Nucleus accumbens (tissue), 56 donors: ENCODE measurements at places on chromosomes 2 and 18.

- DNase-seq = no peak
These were observed 39.9 kb downstream of the NCK2 start for GRCh38 chr2:105784589-105784988.

DNA sequence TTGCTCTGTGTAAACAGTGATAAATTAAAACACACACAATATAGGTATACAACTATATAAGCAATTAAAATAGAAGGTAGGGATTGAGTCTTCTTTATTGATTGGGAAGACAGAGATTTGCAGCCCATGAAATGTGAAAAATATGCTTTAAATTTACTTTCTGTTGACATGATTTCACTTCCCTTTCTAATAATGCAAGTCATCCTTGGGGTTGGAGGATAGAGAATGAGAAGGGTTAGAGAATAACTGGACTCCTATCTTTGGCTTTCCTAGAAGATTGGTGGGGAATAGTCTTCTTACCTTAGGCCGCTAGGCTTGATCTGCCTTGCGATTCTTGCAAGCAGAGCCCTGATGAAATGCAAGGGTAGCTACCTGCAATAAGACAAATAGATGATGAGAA is 339.8 kb downstream of the NYAP2 start:
- no peak for DNase-seq

GRCh38 chr2:237447496-237447895 is 33.5 kb upstream of the COL6A3 start:
- DNase-seq = no peak

GRCh38 chr2:234587341-234588053 is 90.6 kb upstream of the ARL4C start:
- no peak for DNase-seq

GRCh38 chr2:234415706-234416105 is 81.2 kb downstream of the ARL4C start:
- no peak for DNase-seq

- no peak for DNase-seq
These were observed 61.0 kb upstream of the EPB41L3 start for GRCh38 chr18:5604778-5605177.

DNA sequence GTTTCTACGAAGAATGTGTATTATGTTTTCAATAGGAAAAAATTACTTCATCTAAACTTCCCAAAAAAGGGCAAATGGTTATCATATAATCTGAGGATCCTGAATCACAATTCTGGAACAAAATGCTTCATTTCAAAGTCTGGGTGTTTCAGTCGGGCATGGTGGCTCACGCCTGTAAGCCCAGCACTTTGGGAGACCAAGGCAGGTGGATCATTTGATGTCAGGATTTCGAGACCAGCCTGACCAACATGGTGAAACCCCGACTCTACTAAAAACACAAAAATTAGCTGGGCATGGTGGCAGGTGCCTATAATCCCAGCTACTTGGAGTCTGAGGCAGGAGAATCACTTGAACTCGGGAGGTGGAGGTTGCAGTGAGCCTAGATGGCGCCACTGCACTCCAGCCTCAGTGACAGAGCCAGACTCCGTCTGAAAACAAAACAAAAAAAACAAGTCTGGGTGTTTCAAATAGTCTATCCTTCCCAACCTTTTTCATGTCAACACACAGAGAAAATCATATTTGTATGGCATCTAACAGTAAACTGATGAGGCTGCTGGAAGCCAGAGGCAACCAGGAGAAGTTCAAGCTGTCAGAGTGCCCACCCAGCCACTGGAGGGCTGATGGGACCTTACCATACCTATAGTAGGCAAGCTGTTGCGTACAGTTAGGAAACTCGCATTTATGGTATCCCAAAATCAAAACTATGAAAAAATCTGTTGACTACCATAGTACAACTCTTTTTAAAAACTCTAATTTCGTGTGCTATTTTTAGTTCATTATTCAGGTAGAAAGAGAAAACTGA is 14.6 kb downstream of the NBAS start:
- DNase-seq = no peak

GRCh38 chr2:107932488-107932887 is 53.8 kb upstream of the SLC5A7 start:
- no peak for DNase-seq

DNA sequence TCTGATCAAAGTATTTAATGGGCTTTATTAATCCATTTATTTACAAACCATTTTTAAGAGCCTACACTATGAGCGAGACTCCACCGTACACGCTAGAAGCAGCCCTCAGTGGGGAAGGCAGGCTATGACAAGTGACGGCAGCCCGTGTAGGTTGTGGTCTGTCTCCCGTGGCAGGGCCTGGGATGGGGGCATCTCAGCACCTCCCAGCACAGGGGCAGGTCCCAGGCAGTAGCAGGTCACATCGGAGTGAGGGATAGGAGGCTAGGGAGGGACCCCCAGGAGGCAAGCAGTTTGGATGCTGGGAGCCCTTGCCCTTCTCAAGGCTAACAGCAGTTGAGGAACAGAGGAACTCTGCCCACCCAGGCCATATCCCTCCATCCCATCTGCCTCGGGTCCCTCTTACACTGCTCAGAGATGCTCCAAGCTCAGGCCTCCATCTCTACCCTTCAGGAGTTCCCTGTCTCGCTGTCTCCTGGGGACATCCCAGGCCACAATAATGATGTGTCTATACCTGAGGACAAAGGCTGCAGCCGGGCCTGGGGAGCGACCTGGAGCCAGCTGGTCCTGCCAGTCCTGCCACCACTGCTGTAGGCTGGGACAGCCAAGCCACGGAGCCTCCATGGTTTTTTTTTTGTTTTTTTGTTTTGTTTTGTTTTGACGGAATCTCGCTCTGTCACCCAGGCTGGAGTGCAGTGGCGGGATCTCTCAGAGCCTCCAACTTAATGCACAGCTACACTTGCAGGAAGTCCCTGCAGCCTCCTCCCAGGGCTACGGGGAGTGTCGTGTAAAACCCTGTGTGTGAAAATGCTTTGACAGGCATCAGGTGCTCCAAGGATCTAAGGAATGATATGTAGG is 92.0 kb downstream of the NDUFA10 start:
- DNase-seq = no peak

DNA sequence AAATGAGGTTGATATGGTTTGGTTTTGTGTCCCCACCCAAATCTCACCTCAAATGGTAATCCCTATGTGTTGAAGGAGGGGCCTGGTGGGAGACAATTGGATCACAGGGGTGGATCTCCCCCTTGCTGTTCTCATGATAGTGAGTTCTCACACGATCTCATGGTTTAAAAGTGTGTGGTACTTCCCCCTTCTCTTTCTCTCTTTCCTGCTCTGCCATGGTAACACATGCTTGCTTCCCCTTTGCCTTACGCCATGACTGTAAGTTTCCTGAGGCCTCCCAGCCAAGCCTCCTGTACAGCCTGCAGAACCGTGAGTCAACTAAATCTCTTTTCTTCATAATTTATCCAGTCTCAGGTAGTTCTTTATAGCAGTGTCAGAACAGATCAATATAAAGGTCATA is 24.7 kb upstream of the FAM124B start:
- DNase-seq = no peak

DNA sequence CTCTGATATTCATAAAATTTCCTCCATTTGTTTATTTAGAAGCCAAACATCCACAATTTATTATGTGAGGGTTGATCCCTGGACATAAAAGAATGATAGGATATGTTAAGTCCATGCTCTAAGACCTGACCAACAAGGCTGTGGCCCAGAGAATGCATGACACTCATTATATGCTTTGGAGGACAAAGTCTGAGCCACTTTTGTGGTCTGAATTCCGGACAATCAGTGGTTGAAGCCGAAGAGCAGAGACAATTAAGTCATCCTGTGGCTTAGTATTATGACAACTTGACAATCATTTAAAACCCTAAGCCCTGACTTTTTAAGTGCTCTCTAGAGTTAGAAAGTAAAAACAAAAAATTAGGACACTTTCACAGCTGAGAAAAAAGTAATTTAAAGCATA is 483.3 kb downstream of the PLCL1 start:
- no peak for DNase-seq

DNA sequence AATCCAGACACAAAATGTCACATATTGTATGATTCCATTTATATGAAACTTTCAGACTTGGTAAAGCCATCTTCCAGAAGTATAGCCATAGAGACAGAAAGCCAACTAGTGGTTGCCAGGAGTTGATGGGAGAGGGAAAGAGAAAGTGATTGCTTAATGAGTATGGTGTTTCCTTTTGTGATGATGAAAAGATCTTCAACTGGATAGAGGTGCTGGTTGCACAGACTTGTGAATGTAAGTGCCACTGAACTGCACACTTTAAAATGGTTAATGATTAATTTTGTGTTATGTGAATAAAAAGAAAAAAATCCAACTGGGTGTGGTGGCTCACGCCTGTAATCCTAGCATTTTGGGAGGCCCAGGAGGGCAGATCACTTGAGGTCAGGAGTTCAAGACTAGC is 135.3 kb upstream of the SLC1A4 start:
- no peak for DNase-seq

- DNase-seq = no peak
These were observed 17.6 kb downstream of the CDC42EP3 start for GRCh38 chr2:37653805-37654378.

GRCh38 chr2:2633017-2633416 is 301.9 kb upstream of the MYT1L start:
- no peak for DNase-seq

GRCh38 chr2:12173943-12174340 is 427.5 kb downstream of the LPIN1 start:
- no peak for DNase-seq

DNA sequence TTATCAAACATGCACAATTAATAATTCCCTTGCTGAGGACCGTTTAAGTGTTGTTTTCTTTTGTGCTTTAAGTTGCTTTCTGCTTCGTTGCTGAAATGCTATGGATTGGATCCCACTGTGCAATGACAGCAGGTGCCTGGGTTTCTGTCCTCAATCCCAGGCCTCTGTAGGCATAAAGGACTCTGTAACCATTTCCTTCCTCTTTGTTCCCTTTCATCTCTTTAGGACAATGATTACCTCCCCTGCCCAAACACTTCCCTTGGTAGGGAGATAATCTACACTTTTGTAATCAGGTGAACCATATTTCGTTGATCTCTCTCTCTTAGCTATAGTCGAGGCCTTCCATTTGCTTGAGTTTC is 58.6 kb upstream of the LYPD6B start:
- no peak for DNase-seq

- no peak for DNase-seq
These were observed 121.6 kb downstream of the PTGR3 start for GRCh38 chr18:75087119-75088020.

GRCh38 chr2:43417300-43417699 is 178.5 kb downstream of the THADA start:
- no peak for DNase-seq

DNA sequence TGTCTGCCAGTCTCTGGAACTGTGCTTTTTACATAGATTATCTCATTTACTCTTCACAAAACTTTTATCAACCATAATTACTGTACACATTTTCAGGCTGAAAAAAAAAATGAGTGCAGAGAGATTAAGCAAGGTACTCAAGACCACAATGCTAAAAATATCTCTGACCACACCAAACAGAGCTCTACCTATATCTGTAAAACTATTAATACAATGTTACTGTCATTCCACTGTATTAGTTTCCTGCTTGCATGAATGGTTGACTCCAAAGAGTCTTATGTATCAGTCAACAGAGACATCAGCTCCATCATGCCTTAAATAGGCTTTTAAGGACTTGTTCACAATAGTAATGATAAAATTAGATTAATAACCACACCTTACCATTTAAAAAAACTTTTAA is 134.7 kb upstream of the CCDC150 start:
- DNase-seq = no peak

DNA sequence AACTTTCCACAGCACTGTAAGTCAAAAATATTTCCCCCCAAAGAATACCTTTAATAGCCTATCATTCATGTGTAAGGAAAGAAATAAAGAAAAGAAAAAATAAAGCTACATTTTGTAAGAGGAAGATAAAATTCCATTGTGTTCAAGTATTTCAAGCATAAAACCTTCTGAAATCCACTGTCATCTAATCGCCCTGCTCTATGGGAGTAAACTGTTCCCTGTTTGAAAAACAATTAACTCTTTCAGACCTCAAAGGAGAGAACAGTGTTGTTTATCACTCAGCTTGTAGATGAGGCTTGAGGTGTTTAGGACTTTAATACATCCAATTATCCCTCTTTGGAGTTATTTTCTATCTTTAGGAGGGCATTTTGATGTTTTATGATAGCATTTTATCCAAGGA is 112.2 kb upstream of the REG3G start:
- DNase-seq = no peak

GRCh38 chr18:48962252-48962993 is 11.7 kb upstream of the SMAD7 start:
- DNase-seq = no peak

- no peak for DNase-seq
These were observed 30.7 kb upstream of the MLPH start for GRCh38 chr2:237456200-237456843.

DNA sequence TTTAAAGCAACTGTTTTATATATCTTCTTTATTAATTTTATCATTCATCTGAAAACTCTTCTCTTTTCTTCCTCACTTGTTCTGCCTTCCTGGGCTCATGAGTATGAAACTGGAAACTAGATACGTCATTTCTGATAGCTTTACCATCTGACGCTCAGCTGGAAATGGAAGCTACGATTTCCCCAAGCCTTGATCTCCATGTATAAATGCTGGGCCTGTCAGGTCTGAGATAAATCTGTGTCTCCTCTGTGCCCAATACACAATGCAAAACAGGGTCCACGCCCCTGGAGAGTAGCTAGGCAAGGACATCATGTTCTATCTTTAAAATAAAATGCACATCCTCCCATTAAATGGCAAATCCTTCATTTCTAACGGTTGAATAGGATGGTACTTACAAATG is 238.4 kb downstream of the AFF3 start:
- no peak for DNase-seq

GRCh38 chr2:109438773-109439389 is 174.9 kb downstream of the SEPTIN10 start:
- peak; percentile 21 for DNase-seq

GRCh38 chr2:44291281-44292248 is 16.3 kb downstream of the SLC3A1 start:
- peak; percentile 44 for DNase-seq

GRCh38 chr2:35503738-35504199 is 851.8 kb upstream of the CRIM1 start:
- DNase-seq = no peak

DNA sequence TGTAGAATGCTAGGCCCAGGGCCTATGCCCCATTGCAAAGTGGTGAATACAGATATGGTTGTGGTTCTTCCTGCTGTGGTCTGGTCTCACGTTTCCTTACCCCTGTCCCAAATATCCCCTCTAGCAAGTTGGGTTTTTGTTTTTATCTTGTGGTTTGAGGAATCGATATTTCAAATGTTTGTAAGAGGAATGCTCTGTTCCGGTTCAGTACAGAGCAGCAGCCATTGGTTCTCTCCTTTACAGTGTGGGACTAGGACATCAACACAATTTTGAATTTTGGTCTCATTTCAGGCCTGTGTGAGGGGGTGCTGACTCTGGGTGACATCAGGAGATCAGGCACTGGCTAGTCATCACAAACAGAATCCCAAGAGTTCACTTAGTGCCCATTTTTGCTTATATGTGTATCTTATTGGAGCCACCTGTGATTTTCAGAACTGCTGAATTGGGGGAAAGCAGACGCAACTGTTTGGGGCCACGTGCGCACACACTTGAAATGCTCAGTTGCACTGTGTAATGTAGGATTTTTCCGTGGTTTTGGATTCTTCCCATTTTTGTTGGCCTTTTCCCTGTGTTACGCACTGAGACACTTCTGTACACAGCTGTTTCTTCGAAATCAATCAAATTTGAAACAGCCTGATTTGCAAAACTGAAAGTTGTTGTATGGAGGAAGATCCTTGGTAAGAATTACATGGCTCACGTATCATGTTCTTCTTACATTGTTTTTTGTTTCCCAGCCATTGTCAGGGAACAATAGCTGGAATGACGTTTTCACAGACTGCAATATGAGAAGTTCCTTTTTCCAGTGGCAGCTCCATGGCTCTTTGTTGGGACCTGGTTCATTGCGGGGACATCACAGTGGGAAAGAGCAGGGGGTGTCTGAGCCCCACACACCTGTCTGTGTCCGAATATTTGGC is 8.6 kb downstream of the SH3BP4 start:
- no peak for DNase-seq
